ENCODE measurements at places on chromosomes 1 and 21.

- DNase-seq: no peak
Measured at GRCh38 chr1:153470707-153471106, 10.3 kb upstream of the S100A7 start.

GRCh38 chr21:38319781-38320180 is 63.0 kb downstream of the KCNJ15 start:
- no peak for DNase-seq

- no peak for DNase-seq
Measured at GRCh38 chr1:17565461-17566252, 26.2 kb downstream of the ARHGEF10L start.

GRCh38 chr1:110262846-110263631 is 52.9 kb downstream of the KCNC4 start:
- DNase-seq: no peak

- DNase-seq: no peak
Measured at GRCh38 chr1:64006276-64007051, 197.0 kb upstream of the UBE2U start.

DNA sequence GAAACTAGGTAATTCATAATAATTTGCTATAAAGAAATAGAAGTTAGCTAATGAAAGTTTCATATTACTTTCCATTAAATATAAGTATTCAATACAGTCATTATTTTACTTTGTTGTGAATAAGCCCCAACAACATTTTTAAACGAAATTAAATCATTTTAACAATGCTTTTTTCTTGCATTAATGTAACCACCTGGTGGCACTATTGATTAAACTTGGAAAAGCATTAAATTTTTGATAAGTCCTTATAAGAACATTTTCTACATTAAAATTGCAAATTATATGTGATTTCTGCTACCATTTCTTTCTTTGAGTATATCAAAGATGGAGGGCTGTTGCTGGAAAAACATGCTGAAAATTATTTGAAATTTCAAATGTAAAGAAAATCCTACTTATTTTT is 918.8 kb upstream of the TMPRSS15 start:
- no peak for DNase-seq

- no peak for DNase-seq
Measured at GRCh38 chr1:65880611-65881010, 87.9 kb downstream of the PDE4B start.

- DNase-seq: no peak
Measured at GRCh38 chr1:225453797-225454648, 26.2 kb upstream of the LBR start.

DNA sequence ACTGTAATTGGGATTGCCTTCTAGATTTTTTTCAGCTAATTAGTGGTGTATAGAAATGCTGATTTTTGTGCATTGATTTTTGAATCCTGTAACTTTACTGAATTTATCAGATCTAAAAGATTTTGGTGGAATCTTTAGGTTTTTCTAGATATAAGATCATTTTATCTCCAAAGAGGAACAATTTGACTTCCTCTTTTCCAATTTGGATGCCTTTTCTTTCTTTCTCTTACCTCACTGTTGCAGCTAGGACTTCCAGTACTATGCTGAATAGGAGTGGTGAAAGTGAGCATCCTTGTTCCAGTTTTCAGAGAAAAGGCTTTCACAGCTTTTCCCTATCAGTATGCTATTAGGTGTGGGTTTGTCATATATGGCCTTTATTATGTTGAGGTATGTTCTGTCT is 53.6 kb downstream of the TESK2 start:
- DNase-seq: no peak

GRCh38 chr1:76340056-76340455 is 265.5 kb downstream of the ST6GALNAC3 start:
- DNase-seq: no peak

- DNase-seq: no peak
Measured at GRCh38 chr1:69409731-69410456, 157.8 kb upstream of the LRRC7 start.

DNA sequence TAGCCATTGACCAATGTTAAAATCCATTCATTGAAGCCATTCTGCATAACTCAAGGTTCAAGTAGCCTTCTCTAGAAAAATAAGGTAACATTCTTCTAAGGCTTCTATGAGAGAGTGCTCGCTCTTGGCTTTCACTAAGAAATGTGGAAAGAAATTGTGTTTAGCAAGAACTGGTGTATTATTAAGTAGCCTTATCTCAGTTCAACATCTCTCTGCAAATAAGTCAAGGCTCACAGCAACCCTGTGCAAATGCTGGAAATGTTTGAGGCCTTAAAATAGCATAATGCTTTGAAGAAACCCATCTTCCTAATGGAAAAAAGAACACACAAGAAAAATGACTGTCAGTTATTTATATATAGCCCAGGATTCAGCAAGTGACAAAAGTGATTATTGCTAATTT is 254.1 kb upstream of the PROX1 start:
- DNase-seq: no peak

- DNase-seq: no peak
Measured at GRCh38 chr21:34852448-34852847, 183.7 kb downstream of the CLIC6 start.

- no peak for DNase-seq
Measured at GRCh38 chr1:217876896-217877295, 245.8 kb downstream of the SPATA17 start.

- DNase-seq: no peak
Measured at GRCh38 chr1:147163019-147163418, 9.3 kb downstream of the PRKAB2 start.
